ENCODE measurements at places on chromosomes 1 and 21.
A peak's percentile ranks its signal among the peaks of the same experiment; 100 is the strongest.

GRCh38 chr1:109491372-109491771 is 2.5 kb upstream of the CYB561D1 start:
- DNase-seq: no peak

- DNase-seq: no peak
These were observed 8.8 kb upstream of the PIGC start for GRCh38 chr1:172452536-172453152.

- no peak for DNase-seq
These were observed 91.2 kb downstream of the KCNK1 start for GRCh38 chr1:233704898-233705723.

- no peak for DNase-seq
These were observed 25.3 kb downstream of the FMO2 start for GRCh38 chr1:171210355-171210754.

DNA sequence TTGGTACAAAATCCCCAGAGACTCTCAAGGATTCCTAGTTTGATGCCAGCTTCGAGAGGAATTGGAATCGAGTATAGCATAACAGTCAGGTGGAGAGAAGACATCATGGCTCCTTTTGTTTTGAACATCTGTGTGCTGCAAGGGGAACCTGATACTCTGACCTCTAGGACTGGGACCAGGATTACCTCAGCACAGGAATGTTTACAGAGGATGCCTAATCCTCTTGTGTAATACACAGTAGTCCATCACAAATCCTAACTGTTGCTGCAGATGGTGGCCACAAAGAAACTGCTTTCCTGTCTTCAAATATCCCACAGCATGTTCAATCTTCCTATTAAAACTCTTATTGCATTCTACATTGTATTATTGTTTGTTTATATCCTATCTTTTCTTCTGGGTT is 111.8 kb upstream of the PRMT6 start:
- DNase-seq: no peak

DNA sequence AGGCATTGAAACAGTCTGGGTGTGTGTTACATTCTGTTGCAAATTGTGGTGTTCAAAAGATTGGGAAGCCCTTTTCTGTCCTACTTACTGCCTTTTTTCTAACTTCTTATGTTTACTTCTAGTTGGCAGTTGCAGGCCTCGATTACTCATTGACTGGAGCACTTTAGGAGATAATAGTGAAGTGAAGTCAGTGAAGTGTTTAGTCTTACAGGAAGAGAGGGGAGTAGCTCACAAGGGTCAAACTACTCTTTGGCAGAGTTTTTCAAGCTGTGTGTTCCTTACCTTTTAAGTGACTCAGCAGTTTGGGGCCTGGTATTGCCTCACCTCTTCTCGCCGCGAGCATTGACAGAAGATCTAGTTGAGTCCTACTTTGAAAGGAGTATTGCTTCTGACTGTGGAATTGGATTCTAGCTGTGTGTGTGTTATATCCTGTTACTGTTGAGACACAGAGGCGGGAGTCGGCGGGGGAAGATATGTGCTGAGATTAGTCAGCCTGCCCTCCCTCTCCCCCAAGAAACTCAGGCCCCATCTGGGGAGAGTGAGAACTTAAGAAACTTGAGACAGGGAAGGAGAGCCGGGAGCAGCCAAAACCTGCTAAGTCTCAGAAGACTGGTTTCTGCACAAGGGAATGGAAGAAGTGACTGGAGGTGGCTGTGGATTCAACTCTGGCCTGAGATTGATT is 19.3 kb downstream of the AHCYL1 start:
- peak; percentile 53 for DNase-seq

- DNase-seq: no peak
These were observed 288.5 kb upstream of the KAZN start for GRCh38 chr1:14309984-14310383.

- peak; percentile 27 for DNase-seq
These were observed 808 bp downstream of the MAP3K21 start for GRCh38 chr1:233328142-233328921.

DNA sequence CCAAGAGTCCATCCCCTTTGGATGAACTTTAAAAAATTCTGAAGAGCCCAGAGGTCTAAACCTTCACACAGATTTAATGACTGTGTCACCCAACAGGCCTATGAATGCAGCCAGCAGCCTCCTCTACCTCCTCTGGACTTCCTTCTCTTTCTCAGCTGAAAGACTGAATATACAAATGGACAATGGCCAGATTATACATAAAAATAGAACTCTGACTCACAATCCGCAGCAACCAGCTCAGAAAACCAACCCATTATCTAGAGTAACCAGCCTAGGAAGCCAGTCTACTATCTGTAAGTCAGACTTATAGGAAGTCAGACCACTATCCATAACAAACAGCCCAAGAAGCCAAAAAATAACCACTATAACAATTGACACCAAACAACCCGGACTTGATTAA is 224.5 kb downstream of the ASTN1 start:
- DNase-seq: no peak

DNA sequence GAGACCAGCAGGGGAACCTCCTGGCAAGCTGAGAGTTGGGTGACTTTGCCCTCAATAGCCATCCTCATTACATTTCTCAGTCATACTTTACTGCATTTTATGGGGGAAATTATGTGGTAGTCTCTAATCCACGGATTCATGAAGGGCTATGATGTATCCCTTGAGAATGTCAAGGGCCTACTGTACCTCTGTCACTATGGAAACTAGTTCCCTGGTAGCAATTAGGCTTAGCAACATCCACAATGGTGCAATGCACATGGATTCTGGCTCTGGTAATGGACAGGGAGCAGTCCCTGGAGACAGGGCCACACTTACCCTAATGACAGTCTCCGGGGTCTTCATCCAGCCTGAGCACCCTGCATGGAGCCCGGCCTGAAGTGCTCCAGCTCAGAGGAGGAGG is 26.5 kb downstream of the LRRN2 start:
- no peak for DNase-seq

DNA sequence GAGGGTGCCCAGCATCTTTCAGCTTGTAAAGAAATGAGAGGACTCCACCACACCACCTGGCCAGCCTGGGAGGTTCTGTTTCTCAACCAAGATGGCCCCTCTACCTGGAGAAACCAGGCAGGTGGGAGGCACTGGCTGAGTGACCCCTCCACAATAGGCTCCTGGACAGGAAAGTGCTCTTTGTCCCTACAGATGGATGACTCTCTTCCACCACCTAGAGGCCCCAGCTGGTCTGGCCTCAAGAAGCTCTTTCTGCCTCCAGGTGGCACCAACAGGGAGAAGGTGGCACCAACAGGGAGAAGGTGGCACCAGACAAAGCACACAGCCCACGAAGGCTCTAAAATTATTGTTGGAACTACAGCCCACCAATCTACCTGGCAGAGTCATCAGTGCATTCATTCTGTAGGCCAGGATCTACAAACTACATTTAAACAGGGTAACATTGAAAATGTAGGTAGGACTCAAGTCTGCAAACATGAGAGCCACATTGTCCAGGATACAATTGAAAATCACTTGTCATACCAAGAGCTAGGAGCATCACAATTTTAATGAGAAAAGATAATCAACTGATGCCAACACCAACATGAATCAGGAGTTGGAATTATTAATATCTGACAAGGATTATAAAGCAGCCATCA is 14.4 kb downstream of the TMPRSS3 start:
- peak; percentile 41 for DNase-seq

- DNase-seq: no peak
These were observed 1.6 kb downstream of the AGO4 start for GRCh38 chr1:35809114-35810095.

- DNase-seq: no peak
These were observed 2.0 kb upstream of the ATF3 start for GRCh38 chr1:212606395-212607205.

DNA sequence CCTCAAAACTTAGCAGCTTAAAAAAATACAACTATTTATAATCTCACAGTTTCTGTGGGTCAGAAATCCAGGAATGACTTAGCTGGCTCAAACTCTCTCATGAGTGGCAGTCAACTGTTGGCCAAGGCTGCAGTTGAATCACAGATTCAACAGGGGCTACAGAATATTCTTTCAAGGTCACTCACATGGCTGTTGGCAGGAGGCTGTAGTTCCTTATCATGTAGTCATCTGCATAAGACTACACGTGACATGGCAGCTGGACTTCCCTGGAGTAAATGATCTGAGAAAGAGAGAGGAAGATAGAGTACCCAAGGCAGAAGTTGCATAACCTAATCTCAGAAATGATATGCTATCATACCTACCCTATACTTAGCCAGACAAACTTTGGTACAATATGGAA is 75.2 kb upstream of the TSPAN2 start:
- no peak for DNase-seq

GRCh38 chr1:191453487-191453886 is 704.8 kb upstream of the RGS18 start:
- DNase-seq: peak; percentile 12

DNA sequence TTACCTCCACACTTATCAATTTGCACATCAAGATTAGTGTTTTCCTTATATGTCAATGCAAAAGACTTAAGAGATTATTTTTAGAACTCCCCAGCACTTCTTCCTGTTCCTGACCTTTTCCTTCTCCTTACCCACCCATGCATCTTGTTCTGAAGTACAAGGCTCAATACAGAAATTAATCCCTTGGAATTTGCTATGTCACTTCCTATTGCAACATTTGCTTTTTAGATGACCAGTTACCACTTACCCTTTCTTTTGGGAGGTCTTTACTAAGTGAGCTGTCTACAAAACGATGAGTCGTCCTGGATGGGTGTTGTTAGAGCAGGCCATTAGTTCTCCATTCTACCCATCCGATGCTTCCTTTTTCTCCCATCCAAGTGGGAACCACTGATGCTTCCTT is 221.2 kb downstream of the FMN2 start:
- no peak for DNase-seq

DNA sequence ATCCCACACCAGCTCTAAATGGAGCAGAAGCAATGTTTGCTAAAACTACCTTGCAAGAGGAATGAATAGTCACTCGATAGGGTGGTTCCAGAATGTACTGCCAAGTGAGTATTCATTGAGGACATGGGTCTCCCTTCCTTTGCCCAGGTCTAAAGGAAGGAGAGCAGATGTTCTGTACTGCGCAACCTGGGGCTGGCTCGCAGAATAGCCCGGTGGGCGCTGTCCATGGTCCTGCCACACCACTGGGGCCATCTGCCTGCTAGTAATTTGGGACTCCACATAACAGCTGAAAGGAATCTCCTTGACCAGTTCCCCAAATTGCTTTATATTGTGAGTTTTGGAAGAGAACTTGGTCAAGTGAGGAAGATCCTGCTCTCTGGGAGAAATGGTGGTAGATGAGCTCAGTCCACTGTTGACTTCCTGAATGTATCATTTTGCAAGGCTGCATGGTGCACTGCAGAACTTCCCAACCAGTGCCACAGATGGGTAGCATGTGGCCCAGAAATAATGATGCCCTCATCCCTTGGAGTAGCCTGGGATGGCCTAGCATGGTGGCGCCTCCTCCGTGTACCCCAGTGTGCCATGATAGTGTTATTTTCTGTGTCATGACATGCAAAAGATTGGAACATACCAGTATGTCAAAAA is 5.7 kb downstream of the SLC6A17 start:
- DNase-seq: peak; percentile 64

- peak; percentile 87 for DNase-seq
These were observed at the start of gene PYGO2 for GRCh38 chr1:154961207-154962155. Gene PYGO2 (minus strand): TSS chr1:154961782. CDS start chr1:154961576, 206 bp downstream.

Measured in HEK293T (cell line).